ENCODE measurements at places on chromosomes 12 and 14. TPM values are rescaled to one million over a fixed set of nuclear protein-coding genes. Genes with fewer than 3 reads are reported as not detected.
A peak's percentile ranks its signal among the peaks of the same experiment; 100 is the strongest.

GRCh38 chr12:75322464-75322863, 7.7 kb downstream of the CAPS2 start:
- no peak for DNase-seq

- no peak for DNase-seq
Observed at GRCh38 chr12:116476227-116476822, 82.9 kb upstream of the MAP1LC3B2 start.

- no peak for DNase-seq
Observed at GRCh38 chr14:22403296-22403695, 185.7 kb downstream of the DAD1 start.

DNA sequence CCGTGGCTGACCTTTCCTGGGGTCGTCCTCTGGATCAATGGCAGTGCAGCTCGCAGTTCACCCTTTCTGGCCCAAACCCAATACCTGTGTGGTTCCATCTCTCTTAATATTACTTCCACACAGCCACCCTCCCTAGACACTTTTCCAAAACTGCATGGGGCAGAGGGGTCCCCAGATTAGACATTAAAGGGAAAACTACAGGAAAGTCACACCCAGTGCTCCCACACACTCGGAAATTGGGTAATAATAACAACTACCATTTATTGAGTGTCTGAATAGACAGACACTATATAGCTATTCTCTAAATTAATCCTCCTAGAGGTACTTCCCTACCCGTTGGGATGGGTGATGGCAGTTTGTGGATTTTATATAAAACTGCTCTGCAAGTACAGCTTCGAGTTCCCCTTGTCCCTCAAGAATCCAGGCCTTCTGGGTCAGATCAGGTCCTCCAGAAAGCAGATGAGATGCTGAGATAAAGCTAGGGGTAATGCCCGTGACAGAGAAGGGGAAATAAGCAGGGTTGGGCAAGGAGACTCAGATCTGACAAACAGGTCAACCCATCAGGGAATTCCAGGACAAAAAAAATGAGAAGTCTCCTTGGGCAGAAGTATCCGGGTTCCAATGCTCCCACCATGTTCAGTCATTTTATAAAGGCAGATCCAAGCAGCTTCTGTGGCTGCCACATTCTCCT, 795 bp upstream of the PXN start:
- DNase-seq = no peak

GRCh38 chr12:44296624-44297197, 460.8 kb downstream of the TMEM117 start:
- no peak for DNase-seq

- no peak for DNase-seq
Observed at GRCh38 chr14:31080056-31080455, 53.9 kb upstream of the STRN3 start.

- no peak for DNase-seq
Observed at GRCh38 chr14:79543967-79544697, 667.2 kb downstream of the DIO2 start.

GRCh38 chr12:132148368-132149045, 4.2 kb downstream of the NOC4L start:
- no peak for DNase-seq

DNA sequence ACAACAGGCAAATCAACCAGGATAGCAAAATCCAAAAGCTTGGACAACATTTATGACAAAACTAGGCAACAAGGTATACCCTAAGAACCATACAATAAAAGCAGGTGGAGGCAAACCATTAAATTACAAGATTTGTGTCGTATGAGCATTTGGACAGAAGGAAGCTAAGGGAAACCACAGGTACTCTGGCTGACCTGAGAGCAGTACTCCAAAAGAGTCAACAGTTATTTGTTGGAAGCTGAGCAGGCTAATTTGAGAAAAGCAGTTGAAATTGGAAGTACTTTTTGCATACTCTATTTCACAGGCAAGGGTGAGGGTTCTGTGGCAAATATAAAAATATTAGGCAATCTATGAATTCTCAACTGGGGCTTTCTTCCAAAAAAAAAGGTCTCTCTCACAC, 178.6 kb downstream of the PLCZ1 start:
- DNase-seq = no peak

- DNase-seq = no peak
Observed at GRCh38 chr12:122958198-122958888, 7.9 kb downstream of the ABCB9 start.

- DNase-seq = no peak
Observed at GRCh38 chr14:39581474-39581873, 149.2 kb upstream of the FBXO33 start.

DNA sequence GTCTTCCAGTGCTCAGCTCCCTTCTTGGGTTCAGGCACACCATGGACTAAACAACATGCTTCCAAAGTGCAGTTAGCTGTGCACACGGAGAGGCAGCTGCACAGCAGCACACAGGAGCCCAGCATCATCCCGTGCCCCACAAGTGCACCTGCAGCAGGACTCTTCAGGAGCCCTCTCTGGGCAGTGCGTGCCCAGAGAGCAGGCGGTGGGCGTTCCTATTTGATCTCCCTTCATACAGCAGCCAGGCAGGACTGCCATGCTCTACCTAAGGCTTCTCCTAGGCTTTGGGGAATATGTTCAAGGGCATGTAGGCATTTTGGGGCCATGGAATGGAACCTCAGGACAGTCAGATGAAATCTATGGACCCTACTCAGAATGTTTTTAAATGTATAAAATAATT, 35.5 kb downstream of the ANO2 start:
- DNase-seq = no peak

- peak; percentile 70 for DNase-seq
Observed at GRCh38 chr14:29926701-29927375, 809 bp downstream of the PRKD1 start.

DNA sequence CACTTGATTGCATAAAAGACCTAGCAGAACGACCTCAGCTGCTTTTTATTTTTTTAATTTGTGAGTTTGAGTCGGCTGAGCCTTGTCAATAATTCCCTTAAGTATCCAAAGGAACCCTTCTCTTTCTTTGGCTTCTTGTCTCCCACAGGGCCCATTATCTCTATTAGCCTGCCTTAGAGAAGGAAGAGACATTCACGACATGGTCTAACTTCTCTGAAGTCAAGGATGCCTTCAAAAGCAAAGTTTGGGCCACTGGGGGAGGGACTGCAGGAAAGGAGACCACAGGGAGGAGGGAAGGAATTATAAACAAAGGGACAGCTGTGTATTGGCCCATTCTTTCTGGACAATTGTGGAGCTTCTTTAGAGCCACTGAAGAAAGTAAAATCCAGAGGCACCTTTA, 126.4 kb downstream of the BRMS1L start:
- DNase-seq = no peak

DNA sequence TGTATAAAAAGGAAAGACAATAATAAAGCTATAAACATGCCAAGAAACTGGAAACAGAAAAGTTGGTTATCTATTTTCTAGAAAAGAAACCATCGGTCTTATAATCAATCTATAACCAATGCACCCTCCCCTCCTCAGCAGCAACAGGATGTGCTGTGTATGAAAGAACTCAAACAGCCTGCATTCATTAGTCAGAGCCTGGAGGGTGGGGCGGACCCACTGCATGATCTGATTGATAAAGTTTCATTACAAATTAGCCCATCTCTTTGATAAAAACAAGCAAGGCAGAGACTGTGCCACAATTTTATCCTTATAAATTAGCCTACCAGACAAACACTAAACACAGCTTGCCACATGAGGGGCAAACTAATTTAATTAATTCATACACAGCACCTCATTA, 448.1 kb downstream of the BCAT1 start:
- DNase-seq = no peak

- DNase-seq = no peak
Observed at GRCh38 chr12:109291117-109291516, 18.0 kb downstream of the FOXN4 start.

DNA sequence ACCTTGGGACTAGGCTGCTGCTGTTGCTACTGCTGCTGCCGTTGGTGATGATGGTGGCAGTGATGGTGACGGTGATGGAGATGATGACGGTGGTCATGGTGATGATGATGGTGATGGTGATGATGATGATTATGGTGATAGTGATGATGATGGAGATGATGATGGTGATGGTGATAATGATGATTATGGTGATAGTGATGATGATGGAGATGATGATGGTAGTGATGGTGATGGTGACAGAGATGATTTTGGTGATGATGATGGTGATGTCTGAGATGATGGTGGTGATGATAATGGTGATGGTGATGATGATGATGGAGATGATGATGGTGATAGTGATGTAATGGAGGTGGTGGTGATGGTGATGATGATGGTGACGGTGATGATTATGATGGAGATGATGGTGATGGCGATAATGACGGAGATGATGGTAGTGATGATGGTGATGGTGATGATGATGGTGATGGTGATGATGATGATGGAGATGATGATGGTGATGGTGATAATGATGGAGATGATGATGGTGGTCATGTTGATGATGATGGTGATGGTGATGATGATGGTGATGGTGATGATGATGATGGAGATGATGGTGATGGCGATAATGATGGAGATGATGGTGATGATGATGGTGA, 156.8 kb upstream of the PWP1 start:
- no peak for DNase-seq

GRCh38 chr14:88352698-88353097, 29.6 kb upstream of the KCNK10 start:
- DNase-seq = peak; percentile 17

- no peak for DNase-seq
Observed at GRCh38 chr12:108701779-108702441, 29.4 kb downstream of the CORO1C start.

DNA sequence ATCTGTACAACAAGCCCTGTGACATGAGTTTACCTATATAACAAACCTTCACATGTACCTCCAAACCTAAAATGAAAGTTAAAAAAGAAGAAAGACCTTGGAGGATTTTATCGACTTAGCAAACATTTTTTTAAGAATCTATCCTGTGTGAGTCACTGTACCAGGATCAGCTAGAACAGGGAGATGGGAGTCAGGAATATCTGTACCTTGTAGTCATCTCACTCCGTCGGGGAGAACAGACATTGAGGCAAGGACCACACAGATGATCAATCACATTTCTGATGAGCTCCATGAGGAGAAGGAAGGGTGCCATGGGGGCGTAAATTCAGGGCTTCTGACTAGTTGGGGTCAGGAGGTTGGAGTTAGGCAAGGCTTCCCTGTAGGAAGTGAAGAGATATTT, 310.6 kb downstream of the VRK1 start:
- DNase-seq = no peak

GRCh38 chr12:3371018-3371417, 120.0 kb upstream of the PRMT8 start:
- DNase-seq = no peak

GRCh38 chr14:100890061-100890850, 13.3 kb downstream of the RTL1 start:
- DNase-seq = no peak

DNA sequence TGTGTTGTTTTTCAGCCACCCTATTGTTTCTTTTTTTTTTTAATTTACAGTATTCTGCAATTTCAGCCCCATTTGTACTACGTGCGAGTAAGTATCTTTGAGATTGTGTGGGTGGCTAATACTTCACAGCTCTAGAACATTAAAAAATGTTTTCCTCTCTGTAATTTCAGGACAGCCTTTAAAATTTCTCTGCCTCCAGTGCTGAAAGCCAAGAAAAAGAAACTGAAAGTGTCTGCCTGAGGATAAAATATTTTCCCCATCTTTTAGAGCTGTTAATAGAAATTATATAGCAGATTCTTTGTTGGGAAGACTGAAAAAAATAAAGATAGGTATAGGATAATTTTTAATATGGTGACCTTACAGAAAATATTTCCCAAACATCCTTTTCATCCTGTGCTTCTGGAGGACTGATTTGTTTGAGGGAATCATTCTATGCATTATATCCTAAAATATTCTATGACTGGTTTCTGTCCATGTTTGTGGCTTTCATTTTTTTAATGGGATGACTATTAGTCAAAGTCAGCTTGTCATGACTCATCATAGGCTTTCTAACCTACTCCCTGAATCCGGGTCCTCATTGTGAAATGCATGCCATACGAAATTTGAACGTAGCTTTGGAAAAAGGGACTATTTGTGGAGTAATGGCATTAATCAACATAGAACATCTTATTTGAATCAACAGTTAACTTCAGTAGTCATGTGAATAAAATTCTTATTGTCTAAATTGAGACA, 10.8 kb upstream of the TCTN2 start:
- DNase-seq = no peak

DNA sequence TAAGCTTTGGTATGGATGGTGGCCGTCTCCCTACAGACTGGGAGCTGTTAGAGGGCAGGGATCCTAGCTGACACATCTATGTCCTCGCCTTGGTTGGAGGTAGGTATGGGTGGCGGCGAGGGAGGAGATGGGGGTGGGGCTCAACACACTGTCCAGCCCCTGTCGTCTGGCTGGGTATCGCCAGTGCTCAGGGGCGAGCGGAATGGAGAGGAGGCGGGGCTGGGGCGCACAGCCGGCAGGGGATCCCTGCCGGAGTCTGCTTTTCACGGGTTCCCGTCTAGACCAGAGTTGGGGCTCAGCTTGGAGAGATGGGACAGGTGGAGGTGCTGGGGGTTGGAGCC, 16.1 kb downstream of the TAMALIN start:
- DNase-seq = no peak

- DNase-seq = no peak
Observed at GRCh38 chr14:22997676-22998323, 12.1 kb downstream of the C14orf93 start.

DNA sequence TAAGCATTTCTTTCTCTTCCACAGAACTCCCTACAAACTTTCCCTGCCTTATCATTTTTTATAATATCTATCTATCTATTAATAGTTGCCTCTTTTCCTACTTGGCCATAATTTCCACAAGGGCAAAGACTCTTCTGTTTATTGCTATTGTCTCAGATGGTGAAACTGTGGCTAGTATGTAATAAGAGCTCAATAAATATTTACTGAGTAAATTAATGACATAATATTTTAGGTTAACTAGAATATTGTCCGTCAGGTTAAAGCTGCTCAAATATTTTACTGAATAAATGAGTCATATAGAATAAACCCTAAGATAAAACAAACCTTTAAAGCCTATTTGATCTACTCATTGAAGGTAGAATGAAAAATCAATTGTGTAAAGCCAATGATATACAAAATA, 240.5 kb downstream of the PPFIA2 start:
- DNase-seq = no peak

- peak; percentile 46 for DNase-seq
Observed at GRCh38 chr12:47835831-47836155, 16.1 kb upstream of the HDAC7 start.

GRCh38 chr14:20427231-20428009, 8.5 kb downstream of the KLHL33 start:
- DNase-seq = no peak

Gene PPP4R4
- 0.47 TPM for total RNA-seq

Gene SLC39A2
- total RNA-seq = not detected

Gene KRT79
- total RNA-seq = not detected

Gene FERMT2
- total RNA-seq = 78.2 TPM

Gene ERP27
- total RNA-seq = 11.0 TPM

Gene ERBB3
- 58.1 TPM for total RNA-seq

Gene KDM2B
- 19.7 TPM for total RNA-seq

Gene MYF6
- total RNA-seq = not detected

Gene ACVRL1
- 88.4 TPM for total RNA-seq

Gene CIROP
- total RNA-seq = not detected

Gene LBHD2
- not detected for total RNA-seq

Gene DCTN2
- total RNA-seq = 110 TPM

Gene IAPP
- not detected for total RNA-seq

Gene SALL2
- 8.8 TPM for total RNA-seq

Gene PLXNC1
- 11.6 TPM for total RNA-seq

Gene BEST3
- total RNA-seq = 0.57 TPM
